ENCODE measurements at places on chromosomes 6 and 20.

- DNase-seq = no peak
These were observed 174.5 kb downstream of the SOX4 start for GRCh38 chr6:21767891-21768648.

- DNase-seq = no peak
These were observed 48.3 kb downstream of the ZDHHC14 start for GRCh38 chr6:157429248-157429647.

- DNase-seq = no peak
These were observed 14.6 kb downstream of the DEF6 start for GRCh38 chr6:35312076-35312800.

DNA sequence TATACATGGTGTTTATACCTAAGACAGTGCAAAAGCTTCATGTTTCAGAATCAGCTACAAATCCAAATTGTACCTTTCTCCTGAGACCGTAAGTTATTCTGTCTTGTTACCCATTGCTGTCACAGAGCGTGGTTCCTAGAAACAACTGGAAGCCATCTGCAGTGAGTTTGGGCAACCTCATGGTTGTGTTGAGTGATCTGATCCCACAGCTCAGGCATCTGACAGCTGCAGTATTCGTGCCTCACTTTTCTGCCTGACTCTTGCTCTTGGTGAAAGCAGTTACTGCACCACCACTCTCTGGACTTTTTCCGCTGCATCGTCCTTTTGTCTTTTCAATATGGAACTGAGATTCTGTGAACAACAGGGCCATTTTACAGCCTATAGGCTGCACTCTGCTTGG is 752.6 kb downstream of the MAFB start:
- no peak for DNase-seq

DNA sequence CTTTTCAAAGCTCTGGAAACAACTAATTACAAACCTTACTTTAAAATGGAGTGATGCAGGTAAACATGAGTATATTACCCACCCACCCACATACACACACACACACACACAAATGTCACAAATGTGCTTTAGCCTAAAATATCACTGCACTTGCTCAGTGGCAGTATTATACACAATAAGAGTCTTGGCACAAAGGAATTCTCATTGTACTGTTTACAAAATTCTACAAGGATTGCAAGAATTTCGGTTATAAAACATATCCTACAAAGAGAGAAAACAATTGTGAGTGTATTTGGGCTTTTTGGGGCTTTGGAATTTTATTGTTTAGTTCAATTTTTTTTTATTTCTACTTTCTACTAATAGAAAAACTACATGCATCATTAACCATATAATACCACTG is 113.2 kb upstream of the BEND6 start:
- no peak for DNase-seq

DNA sequence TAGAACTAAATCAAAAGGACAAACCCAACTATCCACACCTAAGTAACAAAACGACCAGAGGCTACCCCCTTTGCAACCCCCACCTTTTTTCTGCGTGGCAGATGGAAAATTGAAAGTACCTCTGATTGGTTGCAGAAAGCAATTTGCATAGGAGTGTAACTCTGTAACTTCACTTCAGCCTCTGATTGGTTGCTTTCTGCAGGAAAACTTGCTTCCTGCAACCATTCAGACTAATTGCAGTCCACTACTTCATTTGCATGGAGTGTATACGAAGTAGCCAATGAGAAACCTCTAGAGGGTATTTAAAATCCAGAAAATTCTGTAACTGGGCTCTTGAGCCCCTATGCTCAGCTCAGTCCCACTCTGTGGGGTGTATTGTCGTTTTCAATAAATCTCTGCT is 129.1 kb upstream of the OLIG3 start:
- no peak for DNase-seq

DNA sequence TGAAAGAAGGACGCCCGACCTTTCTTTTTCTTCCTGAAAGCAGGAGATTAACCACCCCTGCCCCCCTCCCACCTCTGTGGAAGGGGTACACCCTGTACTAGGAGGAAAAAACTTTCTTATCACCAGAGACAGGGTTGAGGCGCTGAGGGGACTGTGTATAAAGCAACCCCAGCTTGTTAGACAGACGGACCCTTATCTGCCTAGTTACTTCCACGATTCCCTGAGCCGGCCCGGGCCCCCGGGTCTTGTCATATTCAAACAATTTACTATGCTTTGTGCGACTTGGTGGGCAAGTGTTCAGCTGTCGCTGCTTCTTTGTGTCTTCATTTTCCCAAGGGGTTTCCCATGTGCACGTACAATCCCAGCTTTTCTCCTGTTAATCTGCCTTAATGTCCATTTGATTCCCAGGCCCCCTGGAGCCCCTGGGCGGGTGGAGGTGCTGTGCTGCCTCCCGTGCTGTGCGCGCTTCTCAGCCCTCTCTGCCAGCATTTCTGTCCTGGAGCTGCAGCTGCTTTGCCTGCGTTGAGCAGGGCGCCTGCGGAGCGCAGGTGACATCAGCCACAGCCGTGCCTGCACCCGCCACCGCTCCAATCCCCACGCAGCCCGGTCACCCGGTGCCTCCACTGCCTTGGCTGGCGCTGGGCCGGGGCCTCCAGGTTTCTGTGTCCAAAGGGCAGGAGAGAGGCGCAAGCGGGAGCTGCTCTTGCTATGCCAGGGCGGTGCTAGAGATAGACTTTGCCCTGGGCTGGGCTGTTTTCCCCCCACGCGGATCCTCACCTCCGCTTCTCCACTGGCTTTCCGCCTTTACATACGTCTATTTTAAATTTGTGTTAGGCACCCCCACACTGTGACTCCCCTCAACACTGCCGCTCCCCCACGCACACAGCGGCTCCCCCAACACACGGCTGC is 96.2 kb downstream of the TTLL2 start:
- no peak for DNase-seq

DNA sequence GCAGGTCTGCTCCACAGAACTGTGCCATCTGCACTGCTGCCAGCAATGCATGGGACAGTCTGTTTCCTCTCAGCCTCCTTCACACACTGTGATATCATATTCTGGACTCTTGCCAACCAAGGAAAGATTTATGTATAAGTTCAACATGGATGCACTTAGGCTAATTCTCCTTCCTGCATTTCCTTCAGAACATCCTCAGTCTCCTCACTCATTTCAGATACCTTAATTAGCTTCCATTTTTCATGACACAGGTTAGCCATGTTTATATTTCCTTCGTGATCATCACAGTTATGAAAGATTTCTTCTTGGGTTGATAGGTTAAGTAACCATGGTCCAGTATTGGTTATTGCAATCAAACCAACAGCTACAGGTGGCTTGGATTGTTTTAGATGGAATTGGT is 46.4 kb upstream of the DDR1 start:
- no peak for DNase-seq
